Glutamatergic neuron (in vitro differentiated cells): ENCODE measurements at places on chromosomes 1 and 21.

GRCh38 chr1:222234351-222234750 lies 313.6 kb downstream of the HHIPL2 start:
- no peak for DNase-seq

- DNase-seq: peak; percentile 81
These were observed 40.4 kb downstream of the CASZ1 start for GRCh38 chr1:10755970-10756521.

- no peak for DNase-seq
These were observed 15.1 kb downstream of the S100A7A start for GRCh38 chr1:153431427-153431826.

GRCh38 chr1:99176753-99177152 lies 87.5 kb upstream of the PLPPR4 start:
- DNase-seq: no peak

GRCh38 chr1:24390924-24391782 lies 22.4 kb downstream of the STPG1 start:
- peak; percentile 78 for DNase-seq

DNA sequence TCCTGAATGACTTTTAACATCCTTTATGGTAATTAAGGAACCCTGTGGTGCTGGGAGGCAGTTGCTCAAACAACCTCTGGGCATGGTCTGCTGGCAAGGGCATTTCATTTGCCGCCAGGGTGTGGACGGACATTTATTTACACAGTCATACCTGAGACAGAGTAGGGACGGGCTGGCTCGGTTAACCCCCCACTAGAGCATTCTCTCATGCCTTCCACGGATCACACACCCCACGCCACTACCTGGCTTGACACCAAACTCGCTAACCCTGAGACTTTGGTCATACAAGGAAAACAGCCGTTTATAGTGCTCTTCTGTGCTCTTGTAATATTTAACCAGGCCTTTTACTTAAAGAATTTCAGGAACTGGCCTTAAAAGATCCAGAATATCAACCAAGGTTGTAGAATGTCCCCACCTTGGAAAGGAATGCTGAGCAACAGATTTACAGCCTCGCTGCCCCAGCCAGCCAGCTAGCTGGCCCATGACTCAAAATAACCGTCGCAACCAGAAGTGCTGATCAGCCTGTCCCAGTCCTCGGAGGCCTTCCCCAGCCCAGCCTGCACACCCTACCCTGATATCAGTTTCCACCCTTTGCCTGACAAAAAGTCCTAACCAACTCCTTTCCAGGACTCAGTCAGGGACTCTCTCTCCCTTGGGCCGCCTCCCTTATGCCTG lies 6.5 kb upstream of the PDXK start:
- no peak for DNase-seq

GRCh38 chr21:10521091-10521598 lies at the start of gene TPTE:
Gene TPTE, plus strand, starts transcription at chr21:10521583. Its CDS starts 17,141 bp downstream, at chr21:10538724.
- DNase-seq: no peak

DNA sequence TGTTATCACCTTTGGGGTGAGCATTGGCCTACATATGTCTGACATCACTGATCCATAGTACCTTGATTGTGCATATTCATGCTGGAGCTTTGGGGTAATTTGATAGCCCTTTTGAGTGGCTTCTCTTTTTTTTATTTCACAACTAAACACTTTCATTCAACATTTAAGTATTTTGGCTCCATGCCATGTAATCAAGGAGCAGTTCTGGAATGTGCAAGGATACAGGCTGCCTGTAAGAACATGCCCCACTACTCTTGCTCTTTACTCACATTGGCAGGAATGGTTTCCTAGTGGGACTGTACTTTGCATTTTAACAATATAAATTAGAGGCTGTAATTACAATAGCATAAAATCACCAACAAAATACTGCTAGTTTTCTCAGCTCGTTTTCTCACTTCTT lies 300.7 kb upstream of the SPAG17 start:
- DNase-seq: no peak

- DNase-seq: no peak
These were observed 691.3 kb upstream of the PTBP2 start for GRCh38 chr1:96030312-96030711.

- no peak for DNase-seq
These were observed 2.7 kb downstream of the PDIK1L start for GRCh38 chr1:26114165-26114927.

DNA sequence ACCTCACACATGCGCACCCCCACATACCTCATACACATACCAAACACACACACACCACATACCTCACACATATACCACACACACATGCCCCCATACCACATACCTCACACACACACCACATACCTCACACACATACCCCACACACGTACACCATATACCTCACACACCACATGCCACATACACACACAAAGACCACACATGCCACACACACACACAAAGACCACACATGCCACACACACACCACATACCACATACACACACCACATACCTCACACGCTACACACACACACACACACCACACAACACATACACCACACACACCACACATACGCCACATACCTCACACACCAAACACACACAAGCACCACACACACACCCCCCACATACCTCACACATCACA lies 30.0 kb downstream of the HIVEP3 start:
- DNase-seq: no peak

GRCh38 chr1:154154534-154155191 lies at the start of gene NUP210L:
Gene NUP210L, minus strand, starts transcription at chr1:154155073.
- DNase-seq: no peak

DNA sequence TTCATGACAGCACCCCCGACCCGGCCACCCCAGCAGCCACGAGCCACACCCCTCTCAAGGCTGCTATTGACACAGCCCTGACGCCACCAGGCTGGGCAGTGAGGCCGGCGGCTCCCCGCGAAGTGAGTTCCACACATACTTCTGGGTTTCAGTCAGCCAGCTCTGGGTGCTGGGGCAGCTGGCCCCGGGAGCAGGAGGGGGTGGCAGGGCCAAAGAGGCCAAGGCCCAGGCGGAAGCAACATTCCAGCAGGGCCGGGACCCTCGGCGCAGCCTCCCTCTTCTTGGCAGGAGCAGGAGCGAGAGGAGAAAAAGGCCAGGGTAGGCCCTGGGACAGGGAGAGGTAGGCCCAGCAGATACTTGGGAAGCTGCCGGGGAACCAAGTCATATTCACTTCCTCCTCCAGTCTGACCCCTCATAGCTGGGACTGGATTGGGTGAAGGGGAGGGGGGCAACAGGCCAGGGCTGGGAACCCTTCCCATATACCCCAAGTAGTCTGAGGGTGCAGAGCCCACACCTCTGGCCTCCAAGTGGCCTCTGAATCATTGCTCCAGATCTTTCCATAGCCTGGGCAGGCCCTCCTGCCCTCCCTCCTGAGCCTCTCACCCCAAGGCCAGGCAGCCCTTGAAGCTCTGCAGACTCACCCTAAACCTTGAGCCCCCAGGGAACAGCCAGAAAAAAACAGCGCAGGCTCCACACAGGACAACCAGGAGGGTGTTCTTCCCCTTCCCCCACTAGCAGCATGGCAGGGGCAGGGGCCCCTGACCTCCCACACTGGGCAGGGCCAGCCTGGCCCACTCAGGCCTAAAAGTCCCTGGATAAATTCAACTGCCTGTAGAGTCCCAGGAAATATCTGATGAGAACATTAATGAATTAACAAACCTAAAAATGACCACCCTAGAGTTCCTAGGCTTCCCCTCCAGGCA lies 5.7 kb downstream of the HSPG2 start:
- no peak for DNase-seq

DNA sequence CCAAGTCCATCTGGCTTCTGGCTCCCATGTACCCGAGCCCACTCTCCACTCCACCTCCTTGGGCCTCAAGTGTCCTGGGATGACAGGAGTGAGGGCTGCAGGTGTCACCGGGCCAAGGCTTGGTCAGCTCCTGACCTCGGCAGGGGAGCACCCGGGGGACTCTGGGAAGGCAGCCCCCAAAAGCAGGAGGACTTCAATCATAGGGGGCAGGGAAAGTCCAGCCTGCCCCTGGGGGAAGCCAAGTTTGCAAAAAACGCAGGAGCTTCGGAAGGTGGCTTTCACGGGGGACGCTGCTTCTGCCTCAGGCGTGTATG lies 56.8 kb downstream of the KCNAB2 start:
- peak; percentile 11 for DNase-seq

GRCh38 chr1:185934476-185935189 lies 200.4 kb downstream of the HMCN1 start:
- DNase-seq: no peak

DNA sequence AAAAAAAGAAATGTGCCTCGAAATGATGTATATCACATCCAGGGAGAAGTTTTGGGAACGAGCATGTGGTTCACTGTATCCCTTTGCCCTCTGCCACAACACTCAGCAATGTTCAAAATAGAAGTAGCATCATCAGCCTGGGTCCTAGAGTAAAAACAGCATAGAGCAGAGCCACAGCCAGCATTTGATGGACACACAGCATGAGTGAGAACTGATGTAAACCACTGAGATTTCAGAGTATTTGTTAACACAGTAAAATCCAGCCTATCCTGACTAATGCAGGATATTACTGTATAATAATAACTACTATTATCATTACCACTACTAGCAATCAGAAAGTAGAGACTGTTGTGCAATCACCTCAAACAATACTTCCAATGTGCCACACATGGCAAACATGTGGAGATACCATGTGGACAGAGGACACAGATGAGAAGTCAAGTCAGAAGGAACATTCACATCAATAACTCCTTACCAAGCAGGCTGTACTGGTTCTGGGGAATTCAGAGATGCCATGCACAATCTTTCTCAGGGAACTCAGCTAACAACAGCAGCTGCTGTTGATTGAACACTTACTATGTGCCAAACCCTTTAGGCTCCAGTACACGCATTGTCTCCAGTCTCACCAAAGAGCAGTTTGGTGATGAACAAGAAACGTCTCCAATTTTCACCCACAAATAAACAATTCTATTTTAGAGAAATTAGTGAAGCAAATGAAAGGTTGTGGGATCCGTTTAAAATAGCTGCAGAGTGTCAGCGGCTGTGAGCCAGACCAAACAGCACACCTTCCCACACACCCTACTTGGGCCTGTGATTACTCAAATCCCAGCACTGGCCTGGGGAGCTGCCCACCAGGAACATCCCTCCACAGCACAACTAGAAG lies 16.6 kb upstream of the GFI1 start:
- DNase-seq: no peak
